Dermis microvascular lymphatic vessel endothelial cell (primary cell): ENCODE measurements at places on chromosomes 16 and 17. TPM values are rescaled to one million over a fixed set of nuclear protein-coding genes. Genes with fewer than 3 reads are reported as not detected.

FN3K gene
- total RNA-seq: 3.5 and 6.4 TPM in 2 replicates

GRCh38 chr16:68778551-68779231, 41.6 kb downstream of the CDH1 start:
- DNase-seq: no peak

- no peak for DNase-seq
These were observed 121.9 kb upstream of the GSE1 start for GRCh38 chr16:85491058-85491771.

DNA sequence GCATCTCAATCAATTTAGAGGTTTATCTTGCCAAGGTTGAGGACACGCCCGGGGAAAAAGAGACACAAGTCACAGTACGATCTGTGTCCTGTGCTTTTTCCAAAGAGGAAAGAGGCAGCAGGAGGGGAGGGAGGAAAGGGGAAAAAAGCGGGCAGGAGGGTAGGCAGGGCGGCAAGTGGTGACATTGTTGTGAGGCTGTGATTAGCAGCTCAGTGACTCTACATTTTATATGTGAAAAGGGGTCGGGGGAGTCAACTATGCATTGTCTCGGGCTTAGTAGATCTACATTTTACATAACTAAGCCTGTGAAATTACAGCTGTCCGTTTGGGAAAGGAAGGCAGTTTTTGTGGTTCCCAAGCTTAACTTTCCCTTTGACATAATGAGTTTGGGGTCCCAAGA, 22.2 kb upstream of the RIPOR1 start:
- DNase-seq: no peak

TBC1D3 gene
- not detected in 2 replicates for total RNA-seq

GRCh38 chr17:17001874-17002520, 30.1 kb upstream of the TNFRSF13B start:
- peak; percentile 20 for DNase-seq

GRCh38 chr17:15238057-15238456, 27.1 kb downstream of the PMP22 start:
- no peak for DNase-seq

DNA sequence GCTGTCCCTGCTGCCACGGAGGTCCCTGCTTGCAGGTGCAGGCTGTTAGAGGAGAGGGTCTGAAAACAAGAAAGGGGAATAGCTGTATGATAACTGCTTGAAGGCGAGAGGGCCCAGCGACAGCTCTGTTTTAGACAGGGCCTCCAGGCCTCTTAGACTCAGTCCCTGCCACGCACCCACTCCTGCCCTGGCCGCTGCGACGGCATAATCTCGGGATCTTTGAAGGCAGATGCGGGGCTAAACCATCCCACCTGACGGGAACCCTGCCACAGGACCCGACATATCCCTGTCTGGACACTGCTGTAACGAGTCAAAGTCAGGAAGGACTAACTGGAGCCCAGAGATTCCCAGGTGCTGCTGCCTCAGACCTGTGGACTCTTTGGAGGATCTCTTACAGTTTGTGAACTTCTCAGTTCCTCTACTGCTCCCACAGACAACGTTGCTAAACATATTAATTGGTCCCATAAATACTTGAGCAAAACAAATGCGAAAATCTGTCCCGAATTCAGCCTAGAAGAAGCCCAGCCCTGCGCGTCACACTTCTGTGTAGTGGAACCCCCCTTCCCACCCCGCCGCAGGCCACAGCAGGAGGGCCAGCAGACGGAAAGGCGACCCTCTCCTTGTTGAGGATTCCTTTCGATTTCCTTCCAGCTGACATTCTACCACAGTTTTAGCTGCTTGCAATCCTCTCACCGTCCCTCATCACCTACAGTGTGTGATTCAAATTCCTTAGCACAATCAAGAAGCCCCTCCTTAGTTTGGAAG, 998 bp upstream of the TMEM11 start:
- no peak for DNase-seq

MMP28 gene
- 1.3 and 2.4 TPM in 2 replicates for total RNA-seq

- no peak for DNase-seq
These were observed 64.7 kb downstream of the SOX9 start for GRCh38 chr17:72185564-72185963.

- DNase-seq: peak; percentile 73
These were observed at the start of the genes SGSH and SLC26A11 for GRCh38 chr17:80220054-80220735. Gene SGSH, minus strand, starts transcription at chr17:80220333. Its CDS starts 20 bp downstream, at chr17:80220313. Gene SLC26A11, plus strand, starts transcription at chr17:80220427. Its CDS starts 1,134 bp downstream, at chr17:80221561.

CSF3 gene
- total RNA-seq: 0.13 and 0.90 TPM in 2 replicates
